ENCODE measurements at places on chromosomes 2 and 18.

DNA sequence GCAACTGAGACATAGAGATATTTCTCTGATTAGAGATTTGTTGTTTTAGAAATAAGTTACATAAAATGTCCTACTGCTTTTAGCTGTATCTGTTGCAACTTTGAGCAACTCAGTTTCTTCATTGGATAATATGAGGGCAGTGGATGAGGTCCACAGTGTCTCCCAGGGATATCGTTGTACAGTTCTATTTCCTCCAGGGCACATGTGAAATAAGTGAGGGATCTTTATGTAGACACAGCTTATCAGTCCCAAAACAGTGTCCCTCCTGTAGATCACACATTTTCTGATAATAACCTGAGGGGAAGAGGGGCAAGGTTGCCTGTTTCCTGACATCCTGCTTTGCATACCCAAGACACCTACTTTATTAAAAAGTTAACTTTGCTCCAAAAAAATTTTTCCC, 1231.2 kb upstream of the ZEB2 start:
- DNase-seq, result no peak

DNA sequence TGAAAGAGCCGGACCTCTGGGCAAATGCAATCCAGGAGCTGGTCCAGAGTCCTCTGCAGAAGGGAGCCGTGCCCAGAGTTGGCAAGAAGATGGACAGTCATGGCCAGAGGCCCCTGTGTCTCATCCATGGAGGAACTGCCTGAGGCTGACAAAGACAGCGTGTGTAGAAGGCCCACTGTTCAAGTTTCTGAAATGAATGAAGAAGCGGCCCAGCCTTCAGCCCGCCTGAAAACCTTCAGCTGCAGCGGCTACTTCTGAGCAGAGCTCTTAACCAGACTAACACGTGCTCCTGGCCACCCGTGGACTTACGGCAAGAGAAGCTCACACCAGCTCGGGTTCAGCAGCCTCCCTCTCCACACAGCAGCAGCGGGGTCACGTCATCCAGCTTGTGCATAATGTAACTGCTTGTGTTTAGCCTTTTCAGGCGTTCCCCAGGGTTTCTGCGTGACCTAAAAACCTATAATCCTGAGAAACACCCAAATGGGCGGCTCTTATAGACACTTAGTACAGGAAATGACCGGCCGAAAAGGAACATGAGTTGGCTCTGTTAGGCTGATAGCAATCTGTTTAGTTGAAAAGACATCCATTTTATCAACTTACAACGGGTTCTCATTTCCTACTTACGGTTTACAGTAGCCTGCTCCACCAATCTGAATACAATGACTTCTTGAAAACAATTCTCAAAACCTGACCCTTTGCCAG, at the start of gene FAM124B:
FAM124B (minus strand) TSS at position 467 of the 702 bp plus-strand sequence; CDS start at position 128, 339 bp downstream.
- no peak for DNase-seq

DNA sequence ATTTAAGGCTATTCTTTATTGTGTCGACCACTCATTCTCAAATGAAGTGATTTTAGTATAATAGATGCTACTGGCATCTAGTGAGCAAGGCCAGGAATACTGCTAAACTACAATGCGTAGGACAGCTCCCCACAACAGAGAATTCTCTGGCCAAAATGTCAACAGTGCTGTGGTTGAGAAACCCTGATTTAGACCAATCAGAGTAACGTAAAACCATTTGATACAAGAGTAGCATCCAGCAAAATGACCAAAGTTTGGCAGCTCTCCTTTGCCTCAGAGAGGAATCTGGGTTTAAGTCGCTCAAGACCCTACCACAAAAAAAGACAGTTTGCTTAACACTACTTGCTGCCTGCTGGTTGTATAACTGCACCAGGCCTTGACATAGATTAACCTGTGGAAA, 37.0 kb upstream of the TTN start:
- DNase-seq, result no peak

GRCh38 chr18:3790703-3791102, 340.7 kb downstream of the TGIF1 start:
- no peak for DNase-seq

DNA sequence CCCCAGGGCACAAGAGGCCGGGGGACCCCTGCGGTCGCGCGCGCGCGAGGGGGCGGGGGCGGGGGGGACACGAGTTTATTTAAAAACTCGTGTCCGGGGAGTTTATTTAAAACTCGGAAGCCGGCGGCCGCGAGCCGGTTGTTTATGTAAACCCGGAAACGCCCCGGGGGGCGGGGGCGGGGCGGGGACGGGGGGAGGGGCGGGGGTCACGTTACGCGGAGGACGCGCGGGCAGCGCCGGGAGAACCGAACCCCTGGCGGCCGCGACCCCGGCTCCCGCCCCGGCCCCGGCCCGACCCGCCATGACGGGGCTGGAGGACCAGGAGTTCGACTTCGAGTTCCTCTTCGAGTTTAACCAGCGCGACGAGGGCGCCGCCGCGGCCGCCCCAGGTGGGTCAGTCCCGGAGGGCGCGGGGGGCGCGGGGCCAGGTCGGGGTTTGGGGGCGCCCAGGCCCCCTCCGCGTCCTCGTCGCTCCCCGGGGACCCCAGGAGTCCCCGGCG, 4.4 kb downstream of the NFATC1 start:
- no peak for DNase-seq

DNA sequence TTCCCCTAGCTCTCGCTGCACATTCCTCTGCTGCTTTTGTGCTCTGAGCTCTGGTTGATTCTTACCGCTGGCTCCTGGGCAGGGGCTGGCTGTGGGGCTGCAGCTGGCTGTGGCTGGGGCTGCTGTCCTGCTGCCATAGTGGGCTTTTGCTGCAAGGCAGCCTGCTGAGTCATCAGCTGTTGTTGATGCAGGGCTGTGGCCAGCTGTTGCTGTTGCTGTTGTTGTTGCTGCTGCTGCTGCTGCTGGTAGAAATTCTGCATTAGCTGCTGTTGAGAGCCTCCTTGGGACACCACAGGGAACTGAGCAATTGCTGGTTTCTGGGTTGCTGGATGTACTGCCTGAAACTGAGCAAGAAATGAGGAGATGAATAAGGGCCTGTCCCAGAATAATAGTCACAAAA, 77.2 kb upstream of the NFU1 start:
- no peak for DNase-seq

Measured in SHP77 treated with DMSO at 0.1 percent for 48 hours (cell line).